ENCODE measurements at places on chromosomes 16 and 17. TPM values are rescaled to one million over a fixed set of nuclear protein-coding genes. Genes with fewer than 3 reads are reported as not detected.

The OXLD1 gene
- 32.8 TPM for total RNA-seq

The MYH3 gene
- 1.6 TPM for total RNA-seq

The CCT6B gene
- 3.1 TPM for total RNA-seq

The RNF112 gene
- 0.92 TPM for total RNA-seq

The ABCA3 gene
- total RNA-seq = 3.1 TPM

The CORO1A gene
- 19.4 TPM for total RNA-seq

The SPATA33 gene
- total RNA-seq = 1.8 TPM

The KRT27 gene
- total RNA-seq = not detected

The TBC1D3G gene
- not detected for total RNA-seq

The SBK1 gene
- 0.95 TPM for total RNA-seq

The CYB561 gene
- 32.4 TPM for total RNA-seq

DNA sequence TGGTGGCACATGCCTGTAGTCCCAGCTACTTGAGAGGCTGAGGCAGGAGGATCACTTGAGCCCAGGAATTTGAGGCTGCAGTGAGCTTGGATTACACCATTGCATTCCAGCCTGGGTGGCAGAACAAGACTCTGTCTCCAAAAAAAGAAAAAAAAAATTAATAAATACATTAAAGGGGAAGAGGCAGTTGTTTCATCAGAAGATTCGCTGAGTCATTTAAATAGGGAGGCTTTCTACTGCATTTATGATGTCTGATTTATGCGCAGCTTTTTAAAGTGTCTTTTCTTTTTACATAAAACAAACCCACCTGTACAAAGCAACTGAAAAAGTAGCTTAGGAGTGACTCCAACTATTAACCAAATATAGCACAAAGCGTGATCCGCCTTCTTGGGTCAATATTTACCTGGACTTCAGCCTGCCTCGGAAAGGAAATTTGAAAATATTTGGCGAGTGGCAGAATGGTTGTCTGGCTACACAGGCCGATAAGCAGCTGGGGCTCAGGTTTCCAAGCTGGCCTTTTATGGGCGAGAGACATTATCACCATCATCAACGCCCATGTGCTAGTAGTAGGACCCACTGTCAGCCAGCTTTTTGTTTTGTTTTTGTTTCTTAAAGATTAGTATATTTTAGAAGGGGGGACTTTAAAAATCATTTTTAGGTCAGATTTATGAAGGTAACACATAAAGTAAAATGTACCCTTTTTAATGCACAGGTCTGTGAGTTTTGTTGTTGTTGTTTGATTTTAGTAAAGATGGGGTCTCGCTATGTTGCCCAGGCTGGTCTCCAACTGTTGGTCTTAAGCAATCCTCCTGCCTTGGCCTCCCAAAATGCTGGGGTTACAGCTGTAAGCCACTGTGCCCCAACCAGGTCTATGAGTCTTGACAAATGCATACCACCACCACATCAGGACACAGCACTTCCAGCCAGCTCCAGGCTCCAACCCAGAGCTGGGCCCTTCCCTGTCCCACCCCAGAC is 42.5 kb upstream of the RASD1 start:
- no peak for DNase-seq

- no peak for DNase-seq
Measured at GRCh38 chr17:20281860-20282259, 185.5 kb downstream of the LGALS9B start.

- DNase-seq = no peak
Measured at GRCh38 chr16:63337264-63337663, 1301.0 kb upstream of the CDH8 start.

GRCh38 chr16:5377280-5377898 is 279.8 kb upstream of the EEF2KMT start:
- no peak for DNase-seq

- DNase-seq = no peak
Measured at GRCh38 chr17:41959336-41960095, 7.1 kb upstream of the CNP start.

- no peak for DNase-seq
Measured at GRCh38 chr16:89845417-89845816, 17.1 kb downstream of the SPIRE2 start.

DNA sequence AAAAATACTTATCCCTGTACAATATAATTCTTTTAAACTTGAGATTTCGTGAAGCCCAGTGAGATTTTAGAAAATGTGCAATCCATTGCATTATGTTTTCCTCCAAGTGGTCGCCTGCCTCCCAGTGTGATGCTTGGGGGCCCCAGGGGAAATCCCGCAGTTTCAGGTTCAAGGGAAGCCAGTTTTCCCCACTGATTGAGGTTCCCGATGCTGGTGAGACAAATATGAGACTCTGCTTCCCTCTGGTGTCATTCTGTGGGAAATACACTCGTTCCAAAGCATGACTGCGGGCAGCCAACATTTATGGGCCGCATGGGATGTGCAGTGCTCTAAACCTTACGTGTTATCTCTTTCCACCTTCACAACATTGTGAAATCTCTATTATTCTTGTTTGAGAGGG is 200.8 kb downstream of the PRKCB start:
- DNase-seq = no peak

- no peak for DNase-seq
Measured at GRCh38 chr17:45046537-45047125, 4.8 kb downstream of the DCAKD start.

DNA sequence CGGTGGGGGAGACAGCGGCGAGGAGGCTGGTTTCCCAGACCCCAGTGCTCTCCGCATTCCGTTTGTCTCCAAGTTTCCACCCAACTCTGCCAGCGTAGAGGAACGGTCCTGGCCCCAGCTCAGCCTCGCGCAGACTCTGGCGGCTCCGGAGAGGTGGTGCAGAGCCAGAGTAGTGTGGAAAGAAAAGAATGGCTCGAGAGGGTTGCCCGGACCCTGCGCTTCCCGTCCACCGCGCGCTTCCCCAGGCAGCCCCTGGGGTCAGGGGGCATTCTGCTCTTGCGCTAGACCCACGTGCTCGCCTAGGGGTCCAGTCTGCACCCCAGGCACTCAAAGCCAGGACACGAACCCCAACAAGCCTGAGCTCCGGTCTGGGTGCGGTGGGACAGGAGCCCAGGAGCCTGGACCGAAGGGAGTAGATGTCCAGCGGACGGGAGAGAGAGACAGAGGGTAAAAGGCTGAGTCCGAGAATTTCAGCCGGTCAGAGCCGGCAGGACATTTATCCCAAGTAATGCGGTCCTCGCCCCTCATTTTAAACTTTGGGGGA is 3.8 kb downstream of the PMP22 start:
- no peak for DNase-seq

- no peak for DNase-seq
Measured at GRCh38 chr17:80775863-80776262, 215.8 kb upstream of the CHMP6 start.

DNA sequence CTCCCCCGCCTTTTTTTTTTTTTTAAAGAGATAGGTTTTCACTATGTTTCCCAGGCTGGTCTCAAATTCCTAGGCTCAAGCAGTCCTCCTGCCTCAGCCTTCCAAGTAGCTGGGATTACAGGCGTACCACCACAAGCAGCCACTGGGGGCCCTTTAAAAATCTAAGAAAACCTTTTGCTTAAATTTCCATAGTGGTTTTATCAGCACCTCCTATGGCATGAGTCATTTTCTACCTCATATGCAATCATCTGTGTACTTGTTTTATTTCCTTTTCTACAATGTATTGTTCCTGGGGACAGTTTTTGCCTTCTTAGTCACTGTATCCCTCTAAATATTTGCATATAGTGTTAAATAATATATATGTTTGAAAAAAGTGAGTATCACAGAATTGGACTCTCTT is 29.2 kb downstream of the GNA13 start:
- DNase-seq = no peak

DNA sequence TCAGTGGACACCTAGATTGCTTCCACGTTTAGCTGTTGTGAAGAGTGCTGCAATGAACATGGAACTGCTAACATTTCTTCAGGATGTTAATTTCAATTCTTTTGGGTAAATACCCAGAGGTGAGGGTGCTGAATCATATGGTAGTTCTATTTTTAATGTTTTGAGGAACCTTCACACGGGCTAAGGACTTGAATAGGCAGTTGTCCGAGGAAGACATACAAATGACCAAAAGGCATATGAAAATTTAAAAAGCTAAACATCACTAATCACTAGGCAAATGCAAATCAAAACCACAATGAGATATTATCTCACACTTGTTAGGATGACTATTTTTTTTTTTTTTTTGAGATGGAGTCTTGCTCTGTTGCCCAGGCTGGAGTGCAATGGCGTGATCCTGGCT is 173.3 kb downstream of the PRKCB start:
- DNase-seq = no peak

- DNase-seq = peak; percentile 81
Measured at GRCh38 chr17:75046407-75047289, at the start of the genes ATP5PD and KCTD2. Gene ATP5PD (minus strand): TSS chr17:75046969. CDS start chr17:75042650, 4,319 bp downstream. Gene KCTD2 (plus strand): TSS chr17:75047225. CDS start chr17:75047251, 26 bp downstream.

GRCh38 chr17:75478508-75478907 is 22.1 kb downstream of the TMEM94 start:
- no peak for DNase-seq

DNA sequence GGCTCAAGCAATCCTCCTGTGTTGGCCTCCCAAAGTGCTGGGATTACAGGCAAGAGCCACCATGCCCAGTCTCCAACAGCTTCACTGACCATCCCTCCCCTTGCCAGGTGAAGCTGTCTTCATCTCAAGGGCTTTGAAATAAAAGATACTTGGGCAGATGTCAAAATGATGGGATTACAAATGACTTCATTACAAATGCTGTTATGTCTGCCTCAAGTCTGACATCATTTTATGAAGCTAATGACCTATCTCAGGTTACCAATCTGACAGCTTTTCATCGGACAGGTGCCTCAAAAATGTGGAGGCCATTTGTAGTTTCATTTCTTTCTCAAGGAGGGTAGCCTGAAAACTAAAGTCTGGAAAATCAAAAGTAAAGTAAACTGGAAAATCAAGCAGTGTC is 323.7 kb upstream of the TBX2 start:
- no peak for DNase-seq

GRCh38 chr16:85562093-85562786 is 50.9 kb upstream of the GSE1 start:
- DNase-seq = no peak

DNA sequence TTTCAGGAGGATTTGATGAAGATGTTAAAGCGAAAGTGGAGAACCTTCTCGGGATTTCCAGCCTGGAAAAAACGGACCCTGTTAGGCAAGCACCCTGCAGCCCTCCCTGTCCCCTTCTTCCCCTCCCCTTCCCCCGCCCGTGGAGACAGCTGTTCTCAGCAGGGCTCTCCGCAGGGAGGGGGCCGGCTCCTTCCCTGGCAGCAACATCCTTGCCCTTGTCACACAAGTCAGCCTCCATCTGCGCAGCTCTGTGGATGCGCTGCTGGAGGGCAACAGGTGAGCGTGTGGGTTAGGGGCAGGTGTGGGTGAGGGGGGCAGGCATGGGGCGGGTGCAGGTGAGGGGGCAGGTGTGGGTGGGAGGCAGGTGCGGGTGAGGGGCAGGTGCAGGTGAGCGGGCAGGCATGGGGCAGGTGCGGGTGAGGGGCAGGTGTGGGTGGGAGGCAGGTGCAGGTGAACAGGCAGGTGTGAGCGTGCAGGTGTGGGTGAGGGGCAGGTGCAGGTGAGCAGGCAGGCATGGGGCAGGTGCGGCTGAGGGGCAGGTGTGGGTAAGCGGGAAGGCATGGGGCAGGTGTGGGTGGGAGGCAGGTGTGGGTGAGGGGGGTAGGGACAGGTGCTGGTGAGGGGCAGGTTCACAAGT is 9.4 kb downstream of the CYBC1 start:
- no peak for DNase-seq

DNA sequence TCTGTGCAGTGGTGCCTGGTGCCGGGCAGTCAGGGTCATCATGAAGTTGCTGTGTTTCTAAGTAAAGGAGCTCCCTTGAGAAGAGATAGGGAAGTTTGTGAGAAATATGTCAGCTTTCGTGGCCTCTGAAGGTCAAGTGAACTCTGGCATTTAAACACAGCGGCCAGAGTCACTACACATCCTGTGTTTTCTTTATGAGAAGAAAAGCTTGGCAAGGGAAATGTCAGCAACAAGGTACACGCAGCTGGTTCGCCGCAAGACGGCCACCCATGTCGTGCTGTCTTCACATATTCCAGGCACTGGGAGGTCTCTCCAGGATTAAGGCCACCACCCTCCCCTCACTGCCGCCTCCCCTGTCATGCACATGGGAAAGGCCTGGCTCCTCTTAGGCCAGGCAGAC is 33.2 kb upstream of the PEMT start:
- no peak for DNase-seq

DNA sequence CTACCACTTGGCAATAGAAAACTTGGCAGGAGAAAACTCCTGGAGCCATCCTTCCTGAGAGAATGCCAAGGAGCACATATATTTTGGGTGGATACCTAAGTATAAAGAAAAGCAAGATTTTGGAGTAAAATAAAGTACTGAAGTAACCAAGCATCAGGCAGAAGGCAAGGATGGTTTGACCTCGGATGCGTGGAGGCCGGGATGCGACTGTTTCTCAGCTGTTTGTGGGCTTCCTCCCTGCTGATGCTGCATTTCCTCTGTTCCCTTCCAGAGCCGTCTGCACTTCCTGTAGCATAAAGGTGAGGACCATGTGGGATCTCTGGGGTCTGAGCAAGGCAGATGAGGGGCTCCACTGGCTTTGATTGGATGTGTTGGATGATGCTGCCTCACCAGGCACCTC is 5.5 kb upstream of the TCF25 start:
- DNase-seq = no peak

GRCh38 chr17:74192950-74193781 is 10.3 kb upstream of the RPL38 start:
- DNase-seq = no peak

GRCh38 chr16:62038225-62038624 is 2.0 kb upstream of the CDH8 start:
- DNase-seq = no peak

DNA sequence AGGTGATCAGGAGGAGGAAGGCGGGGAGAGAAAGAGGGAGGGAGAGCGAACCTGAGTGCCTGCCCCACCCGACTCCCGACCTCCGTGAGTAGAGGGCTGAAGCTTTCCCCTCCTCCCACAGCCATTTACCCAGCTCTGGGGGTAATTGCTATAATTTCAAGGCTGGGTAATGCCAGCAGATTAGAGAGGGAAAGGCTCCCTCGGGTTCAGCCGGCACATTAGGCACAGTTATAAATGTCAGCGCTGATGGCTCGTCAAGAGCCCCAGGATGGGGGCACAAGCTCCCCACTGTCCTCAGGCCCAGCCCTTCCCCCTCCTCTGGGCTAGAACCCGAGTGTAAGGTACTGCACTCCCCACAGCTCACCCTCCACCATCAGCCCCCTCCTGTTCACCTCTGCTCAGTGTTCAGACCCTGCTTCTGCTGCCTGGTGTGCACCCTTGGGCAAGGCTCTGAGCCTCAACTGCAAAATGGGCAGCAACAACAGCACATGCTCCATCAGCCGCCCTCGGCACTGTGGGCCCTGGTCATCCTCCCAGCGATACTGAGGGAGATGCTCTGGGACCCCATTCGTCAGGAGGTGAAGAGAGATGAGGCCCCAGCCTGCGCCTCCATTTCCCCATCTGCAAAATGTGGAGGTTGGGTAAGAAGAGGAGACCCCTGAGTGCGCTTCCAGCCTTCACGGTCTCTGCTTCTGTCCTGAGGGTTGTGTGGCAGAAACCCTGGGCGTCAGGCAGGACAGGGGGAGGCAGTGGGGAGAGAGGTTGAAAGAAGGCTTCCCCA is 77.2 kb downstream of the NT5M start:
- DNase-seq = no peak

DNA sequence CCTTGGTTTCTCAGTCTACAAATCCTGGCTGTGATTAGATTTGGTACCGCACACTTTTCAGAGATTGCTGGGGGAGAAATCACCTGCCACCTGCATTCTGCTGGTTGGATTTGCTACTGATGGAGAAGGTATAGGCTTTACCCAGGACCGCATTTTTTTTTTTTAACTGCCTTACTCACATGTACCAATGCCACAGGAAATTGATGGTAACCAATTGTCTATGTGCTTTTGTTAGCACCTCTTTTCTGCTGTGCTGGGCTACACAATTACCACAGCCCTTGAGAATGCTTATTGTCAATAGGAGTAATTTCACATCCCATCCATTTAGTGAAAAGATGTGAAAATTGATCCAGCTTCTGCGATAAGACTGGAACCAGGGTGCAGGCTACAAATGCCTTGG is 74.4 kb upstream of the TANC2 start:
- no peak for DNase-seq
